ENCODE measurements at places on chromosomes 1 and 21. TPM values are rescaled to one million over a fixed set of nuclear protein-coding genes. Genes with fewer than 3 reads are reported as not detected.

Gene GREM2
- total RNA-seq, result 1.0 TPM

- H3K27ac ChIP-seq, result no peak overlapping the region
- H3K4me3 ChIP-seq, result no peak overlapping the region
- H3K36me3 ChIP-seq, result no peaks in the 10 kb centered on the region
- H3K4me1 ChIP-seq, result no peaks in the 10 kb centered on the region
- no peaks in the 10 kb centered on the region for H3K27me3 ChIP-seq
Measured at GRCh38 chr1:13818926-13819325, 118.9 kb downstream of the PRDM2 start.

Gene CFHR3
- not detected for total RNA-seq

Gene MIXL1
- not detected for total RNA-seq

DNA sequence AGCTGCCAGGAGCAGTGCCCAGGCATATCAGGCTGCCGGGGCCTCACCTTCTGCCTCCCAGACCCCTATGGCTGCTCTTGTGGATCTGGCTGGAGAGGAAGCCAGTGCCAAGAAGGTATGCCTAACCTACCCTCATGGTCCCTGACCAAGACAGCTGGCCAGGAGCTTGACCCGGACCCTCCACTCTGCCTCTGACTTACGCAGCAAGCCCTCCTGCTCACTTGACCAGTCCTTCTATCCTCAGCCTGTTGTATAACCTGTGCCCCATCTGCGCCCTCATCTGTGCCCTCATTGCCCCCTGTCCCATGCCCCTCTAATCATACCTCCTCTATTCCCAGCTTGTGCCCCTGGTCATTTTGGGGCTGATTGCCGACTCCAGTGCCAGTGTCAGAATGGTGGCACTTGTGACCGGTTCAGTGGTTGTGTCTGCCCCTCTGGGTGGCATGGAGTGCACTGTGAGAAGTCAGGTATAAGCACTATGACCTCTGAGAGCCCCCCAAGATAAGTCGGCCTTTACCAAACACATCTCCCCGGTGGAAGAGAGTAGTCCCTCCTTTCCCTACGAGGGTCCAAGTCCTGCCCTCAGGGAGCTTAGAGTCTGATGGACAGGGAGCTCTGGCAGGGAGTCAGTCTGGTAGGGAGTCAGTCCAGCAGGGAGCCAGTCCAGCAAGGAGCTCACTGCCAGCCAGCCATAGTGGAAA is 6.8 kb downstream of the TIE1 start:
- H3K27me3 ChIP-seq, result no peaks in the 10 kb centered on the region
- no peaks in the 10 kb centered on the region for H3K36me3 ChIP-seq
- no peak overlapping the region for H3K4me3 ChIP-seq
- no peaks in the 10 kb centered on the region for H3K4me1 ChIP-seq
- no peak overlapping the region for H3K27ac ChIP-seq

Gene RORC
- 24.9 TPM for total RNA-seq

Gene SFT2D2
- 70.4 TPM for total RNA-seq

- no peak for DNase-seq
- H3K27me3 ChIP-seq, result no peaks in the 10 kb centered on the region
- no peaks in the 10 kb centered on the region for H3K4me1 ChIP-seq
- no peak overlapping the region for H3K27ac ChIP-seq
- H3K4me3 ChIP-seq, result no peak overlapping the region
Measured at GRCh38 chr1:14794136-14794768, 195.8 kb downstream of the KAZN start.

GRCh38 chr1:50060279-50060678 is 36.5 kb upstream of the AGBL4 start:
- H3K4me1 ChIP-seq, result no peaks in the 10 kb centered on the region
- H3K27ac ChIP-seq, result no peak overlapping the region
- H3K27me3 ChIP-seq, result no peaks in the 10 kb centered on the region
- DNase-seq, result no peak
- no peak overlapping the region for H3K4me3 ChIP-seq

GRCh38 chr1:66364578-66365391 is 169.2 kb upstream of the SGIP1 start:
- no peak for DNase-seq
- no peaks in the 10 kb centered on the region for H3K36me3 ChIP-seq
- H3K4me1 ChIP-seq, result no peaks in the 10 kb centered on the region
- peak overlapping the region; percentile 9 for H3K27ac ChIP-seq
- H3K27me3 ChIP-seq, result no peaks in the 10 kb centered on the region
- no peak overlapping the region for H3K4me3 ChIP-seq

DNA sequence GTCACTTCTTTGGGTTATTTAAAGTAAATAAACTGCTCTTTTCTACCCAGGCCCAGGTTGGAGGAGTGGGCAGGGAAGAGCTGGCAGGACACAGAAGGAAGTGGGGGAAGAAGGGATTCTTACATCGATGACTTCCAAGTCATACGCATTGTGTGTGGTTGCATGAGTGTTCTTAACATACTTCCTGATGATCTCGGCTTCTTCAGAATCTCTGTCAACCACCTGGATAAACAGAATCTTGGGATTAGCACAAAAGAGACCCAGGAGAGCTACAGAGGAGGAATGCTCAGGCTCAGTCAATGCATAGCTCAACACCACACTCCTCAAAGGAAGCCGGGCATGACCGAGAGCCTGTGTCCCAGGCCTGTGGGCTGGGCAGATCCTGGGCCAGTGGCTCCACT is 42.1 kb downstream of the PARP1 start:
- no peaks in the 10 kb centered on the region for H3K4me1 ChIP-seq
- H3K27me3 ChIP-seq, result no peaks in the 10 kb centered on the region
- no peak overlapping the region for H3K4me3 ChIP-seq
- peaks cover 16% of the 10 kb centered on the region for H3K36me3 ChIP-seq
- no peak overlapping the region for H3K27ac ChIP-seq

GRCh38 chr1:10870493-10871096 is 74.1 kb upstream of the CASZ1 start:
- no peak overlapping the region for H3K27ac ChIP-seq
- H3K4me3 ChIP-seq, result no peak overlapping the region
- no peaks in the 10 kb centered on the region for H3K27me3 ChIP-seq
- no peak for DNase-seq

- DNase-seq, result no peak
- H3K4me3 ChIP-seq, result no peak overlapping the region
- no peak overlapping the region for H3K27ac ChIP-seq
Measured at GRCh38 chr1:63101336-63101735, 221.0 kb upstream of the FOXD3 start.

GRCh38 chr1:65209005-65209885 is 61.2 kb downstream of the AK4 start:
- H3K27me3 ChIP-seq, result no peaks in the 10 kb centered on the region
- H3K4me1 ChIP-seq, result no peaks in the 10 kb centered on the region
- H3K27ac ChIP-seq, result no peak overlapping the region
- no peaks in the 10 kb centered on the region for H3K36me3 ChIP-seq
- DNase-seq, result no peak

Gene KRTAP21-2
- total RNA-seq, result not detected

- H3K4me3 ChIP-seq, result no peak overlapping the region
- no peaks in the 10 kb centered on the region for H3K36me3 ChIP-seq
- no peak for DNase-seq
- H3K4me1 ChIP-seq, result no peaks in the 10 kb centered on the region
- no peaks in the 10 kb centered on the region for H3K27me3 ChIP-seq
Measured at GRCh38 chr1:89815611-89816010, 5.2 kb upstream of the LRRC8D start.

Gene KRTAP20-1
- total RNA-seq, result not detected

GRCh38 chr1:58884706-58885661 is 101.1 kb upstream of the JUN start:
- H3K36me3 ChIP-seq, result no peaks in the 10 kb centered on the region
- no peak for DNase-seq
- H3K4me3 ChIP-seq, result no peak overlapping the region
- no peaks in the 10 kb centered on the region for H3K4me1 ChIP-seq
- H3K27me3 ChIP-seq, result no peaks in the 10 kb centered on the region
- peak overlapping the region; percentile 29 for H3K27ac ChIP-seq

DNA sequence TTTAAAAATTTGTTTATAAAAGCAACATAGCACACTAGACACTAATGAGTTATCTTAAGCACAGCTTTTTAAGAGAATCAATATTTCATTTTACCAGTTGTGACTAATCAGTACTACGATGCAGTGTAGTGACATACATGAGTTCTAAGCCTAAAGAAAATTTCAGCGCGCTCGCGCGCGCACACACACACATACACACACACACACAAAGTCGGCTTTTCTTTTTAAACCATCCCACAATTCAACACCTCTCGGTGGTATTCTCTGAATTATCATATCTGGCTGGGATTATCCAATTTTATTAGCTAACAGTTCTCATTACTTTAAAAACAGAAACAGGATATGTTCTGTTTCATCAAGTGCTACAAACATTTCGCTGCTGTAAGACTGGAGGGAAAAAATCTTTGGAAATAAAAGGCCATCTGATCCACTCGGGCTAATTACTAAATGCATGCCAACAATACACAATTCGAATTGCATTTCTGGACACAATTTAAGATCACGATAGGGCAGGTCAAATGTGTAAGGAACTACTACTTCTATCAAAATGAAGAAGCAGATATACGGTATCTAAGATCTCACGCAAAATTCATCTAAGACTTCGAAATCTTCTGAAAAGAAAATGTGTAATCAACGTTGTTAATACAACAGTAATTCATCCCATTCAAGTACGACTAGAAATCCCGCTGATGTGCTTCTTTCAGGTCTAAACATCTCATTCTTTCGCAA is 1.2 kb downstream of the TUT4 start:
- H3K27me3 ChIP-seq, result no peaks in the 10 kb centered on the region
- peak overlapping the region; percentile 100 for H3K4me3 ChIP-seq
- peak overlapping the region; percentile 94 for H3K27ac ChIP-seq
- no peak for DNase-seq
- H3K36me3 ChIP-seq, result no peaks in the 10 kb centered on the region

- H3K27ac ChIP-seq, result no peak overlapping the region
- H3K36me3 ChIP-seq, result no peaks in the 10 kb centered on the region
- H3K4me3 ChIP-seq, result no peak overlapping the region
- DNase-seq, result no peak
Measured at GRCh38 chr1:29504709-29505410, 268.5 kb downstream of the PTPRU start.

GRCh38 chr1:221457685-221458446 is 284.0 kb downstream of the DUSP10 start:
- no peaks in the 10 kb centered on the region for H3K4me1 ChIP-seq
- DNase-seq, result no peak
- no peaks in the 10 kb centered on the region for H3K27me3 ChIP-seq
- no peaks in the 10 kb centered on the region for H3K36me3 ChIP-seq

Gene KRTAP10-12
- not detected for total RNA-seq

Gene DDX59
- 24.2 TPM for total RNA-seq

Gene HSD3B2
- total RNA-seq, result not detected

- no peak overlapping the region for H3K27ac ChIP-seq
- DNase-seq, result no peak
- H3K4me1 ChIP-seq, result no peaks in the 10 kb centered on the region
- H3K27me3 ChIP-seq, result no peaks in the 10 kb centered on the region
Measured at GRCh38 chr1:44714944-44715571, 15.9 kb downstream of the RNU5D-1 start.

Gene PLEKHG5
- 12.0 TPM for total RNA-seq

GRCh38 chr1:20212685-20213331 is 26.5 kb upstream of the PLA2G2C start:
- peaks cover 17% of the 10 kb centered on the region for H3K4me1 ChIP-seq
- H3K36me3 ChIP-seq, result no peaks in the 10 kb centered on the region
- H3K27ac ChIP-seq, result peak overlapping the region; percentile 89
- H3K4me3 ChIP-seq, result peak overlapping the region; percentile 11

DNA sequence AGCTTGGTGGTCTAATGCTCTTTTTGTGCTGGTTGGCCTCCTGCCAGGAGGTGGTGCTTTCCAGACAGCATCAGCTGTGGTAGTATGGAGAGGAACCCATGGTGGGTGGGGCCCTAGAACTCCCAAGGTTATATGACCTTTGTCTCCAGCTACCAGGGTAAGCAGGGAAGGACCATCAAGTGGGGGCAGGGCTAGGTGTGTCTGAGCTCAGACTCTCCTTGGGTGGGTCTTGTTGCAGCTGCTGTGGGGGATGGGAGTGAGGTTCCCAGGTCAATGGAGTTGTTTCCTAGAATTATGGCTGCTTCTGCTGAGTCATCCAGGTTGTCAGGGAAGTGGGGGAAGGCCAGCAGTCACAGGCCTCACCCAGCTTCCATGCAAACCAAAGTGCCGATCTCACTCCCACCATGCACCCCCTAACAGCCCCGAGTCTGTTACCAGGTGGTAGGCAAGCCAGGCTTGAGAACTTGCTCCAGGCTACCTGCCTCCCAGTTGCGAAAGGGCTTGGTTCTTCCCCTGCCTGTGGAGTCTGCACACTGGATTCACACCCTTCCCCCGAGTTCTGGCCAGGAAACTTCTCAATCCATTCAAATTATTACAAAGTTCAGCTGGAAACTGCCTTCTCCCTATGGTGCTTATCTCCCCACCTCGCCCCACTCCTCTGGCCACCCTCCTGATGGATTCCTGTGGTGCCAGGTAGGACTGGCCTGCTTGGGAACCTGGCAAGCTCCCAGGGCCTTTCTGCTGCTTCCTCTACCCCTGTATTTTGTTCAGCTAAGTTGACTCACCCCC is 37.8 kb downstream of the DRAM2 start:
- H3K4me1 ChIP-seq, result no peaks in the 10 kb centered on the region
- no peaks in the 10 kb centered on the region for H3K36me3 ChIP-seq
- H3K4me3 ChIP-seq, result no peak overlapping the region
- DNase-seq, result no peak
- no peak overlapping the region for H3K27ac ChIP-seq

Gene KCNH1
- 0.32 TPM for total RNA-seq

DNA sequence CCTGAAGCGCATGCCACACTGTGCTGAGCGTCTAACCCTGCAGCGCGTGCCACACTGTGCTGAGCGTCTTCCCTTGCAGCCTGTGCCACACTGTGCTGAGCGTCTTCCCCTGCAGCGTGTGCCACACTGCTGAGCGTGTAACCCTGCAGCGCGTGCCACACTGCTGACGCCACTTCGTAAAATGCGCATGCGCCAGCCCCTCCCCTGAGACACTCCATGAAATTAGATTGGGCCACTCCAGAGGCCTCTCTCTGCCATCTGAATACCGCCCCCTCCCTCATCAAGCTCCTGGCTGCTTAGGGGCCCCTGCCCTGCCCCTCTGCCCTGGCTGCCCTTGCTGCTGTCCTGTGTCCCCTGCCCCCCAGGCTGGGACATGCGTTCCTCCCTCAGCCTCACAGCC is 84.8 kb downstream of the POFUT2 start:
- no peak overlapping the region for H3K4me3 ChIP-seq
- no peak for DNase-seq
- H3K27me3 ChIP-seq, result no peaks in the 10 kb centered on the region
